ENCODE measurements at places on chromosomes 5 and 9. TPM values are rescaled to one million over a fixed set of nuclear protein-coding genes. Genes with fewer than 3 reads are reported as not detected.

- DNase-seq = peak; percentile 40
These were observed 249.8 kb upstream of the PRDM9 start for GRCh38 chr5:23257656-23258055.

DNA sequence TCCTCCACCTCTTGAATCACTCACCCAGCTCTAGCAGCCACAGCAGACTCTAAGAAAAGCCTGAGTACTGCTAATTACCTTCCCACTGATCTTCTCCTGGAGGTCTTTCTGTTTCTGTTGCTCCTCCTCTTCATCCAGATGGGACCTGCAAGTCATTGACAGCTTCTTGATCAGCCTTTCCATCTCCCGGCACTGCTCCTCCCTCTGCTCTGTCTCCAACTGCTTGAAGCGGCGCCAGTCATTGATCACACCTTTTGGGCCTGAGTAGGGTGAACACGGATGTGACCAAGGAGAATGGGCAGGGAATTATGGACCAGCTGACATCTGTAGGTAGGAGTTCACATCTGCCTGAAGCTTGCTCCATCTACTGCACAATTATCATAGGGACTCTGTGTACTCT lies 5.5 kb downstream of the PDCL start:
- no peak for DNase-seq

DNA sequence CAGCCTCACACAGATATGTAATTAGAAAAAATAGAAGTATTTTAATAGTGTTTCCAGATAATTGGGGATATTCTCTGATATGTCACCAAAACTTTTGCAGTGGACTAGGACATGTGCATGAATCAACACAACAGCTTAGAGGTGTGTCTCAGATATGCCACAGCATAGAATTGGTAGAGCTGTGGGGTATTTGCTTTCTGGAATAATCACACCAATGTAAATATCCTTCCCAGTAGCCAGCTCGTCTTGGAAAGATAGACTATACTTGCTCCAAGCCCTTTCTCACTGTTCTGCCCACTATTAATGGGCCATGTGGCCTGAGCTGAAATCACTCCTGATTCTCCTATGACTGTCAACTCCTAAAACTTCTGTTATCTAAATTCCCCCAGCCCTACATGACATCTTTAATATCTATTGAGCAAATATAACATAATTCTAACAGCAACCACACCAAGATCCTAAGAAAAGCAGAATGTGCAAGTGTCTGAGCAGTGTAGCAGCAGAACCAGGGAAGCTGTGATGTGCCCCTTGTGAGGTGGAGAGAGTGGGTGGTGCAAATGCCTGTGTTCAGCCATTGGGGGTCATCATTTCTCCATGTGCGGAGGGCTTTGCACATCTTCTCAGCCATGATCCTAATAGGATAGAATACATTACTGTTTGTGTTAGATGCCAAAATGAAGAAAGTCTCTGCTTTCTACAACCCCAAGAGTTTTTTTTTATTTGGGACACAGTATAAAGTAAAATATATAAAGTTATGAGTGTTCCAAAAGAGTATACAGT lies 65.0 kb downstream of the MELK start:
- DNase-seq = no peak

DNA sequence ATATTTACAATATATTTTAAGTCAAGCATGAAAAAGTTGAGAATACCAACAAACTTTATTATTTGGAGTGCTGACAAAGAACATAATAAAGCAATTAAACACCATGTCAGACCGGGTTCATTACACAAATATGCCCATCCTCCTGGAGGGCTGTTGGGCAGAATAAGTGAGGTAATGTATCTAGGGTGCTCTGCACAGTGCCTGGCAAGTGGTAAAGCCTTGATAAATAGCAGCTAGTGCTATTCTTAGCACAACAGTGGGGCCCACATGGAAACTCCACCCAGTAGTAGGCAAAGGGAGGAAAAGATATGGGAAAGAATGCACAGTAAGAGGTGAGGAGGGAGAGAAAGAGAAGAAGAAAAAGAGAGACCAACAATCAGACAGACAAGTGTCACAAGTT lies 97.7 kb downstream of the SLC1A3 start:
- DNase-seq = no peak

DNA sequence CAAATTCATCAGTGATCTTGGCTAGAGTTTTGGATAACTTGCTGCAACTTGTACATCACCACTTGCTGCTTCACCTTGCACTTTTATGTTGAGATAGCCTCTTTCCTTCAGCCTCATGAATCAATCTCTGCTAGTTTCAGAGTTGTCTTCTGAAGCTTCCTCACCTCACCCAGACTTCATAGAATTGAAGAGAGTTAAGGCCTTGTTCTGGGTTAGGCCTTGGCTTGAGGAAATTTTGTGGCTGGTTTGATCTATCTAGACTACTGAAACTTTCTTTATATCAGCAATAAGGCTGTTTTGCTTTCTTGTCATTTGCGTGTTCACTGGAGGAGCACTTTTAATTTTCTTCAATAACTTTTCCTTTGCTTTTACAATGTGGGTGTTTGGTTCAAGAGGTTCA lies 12.8 kb downstream of the FER start:
- DNase-seq = no peak

- DNase-seq = no peak
These were observed 126.3 kb upstream of the ASTN2 start for GRCh38 chr9:117541181-117541580.

GRCh38 chr9:115106001-115106400 lies 12.0 kb downstream of the TNC start:
- DNase-seq = no peak

GRCh38 chr9:121720311-121721057 lies 69.0 kb downstream of the DAB2IP start:
- no peak for DNase-seq

GRCh38 chr5:126098330-126099017 lies 324.7 kb upstream of the GRAMD2B start:
- DNase-seq = no peak

- no peak for DNase-seq
These were observed 52.8 kb downstream of the ARHGEF28 start for GRCh38 chr5:73678807-73679206.

DNA sequence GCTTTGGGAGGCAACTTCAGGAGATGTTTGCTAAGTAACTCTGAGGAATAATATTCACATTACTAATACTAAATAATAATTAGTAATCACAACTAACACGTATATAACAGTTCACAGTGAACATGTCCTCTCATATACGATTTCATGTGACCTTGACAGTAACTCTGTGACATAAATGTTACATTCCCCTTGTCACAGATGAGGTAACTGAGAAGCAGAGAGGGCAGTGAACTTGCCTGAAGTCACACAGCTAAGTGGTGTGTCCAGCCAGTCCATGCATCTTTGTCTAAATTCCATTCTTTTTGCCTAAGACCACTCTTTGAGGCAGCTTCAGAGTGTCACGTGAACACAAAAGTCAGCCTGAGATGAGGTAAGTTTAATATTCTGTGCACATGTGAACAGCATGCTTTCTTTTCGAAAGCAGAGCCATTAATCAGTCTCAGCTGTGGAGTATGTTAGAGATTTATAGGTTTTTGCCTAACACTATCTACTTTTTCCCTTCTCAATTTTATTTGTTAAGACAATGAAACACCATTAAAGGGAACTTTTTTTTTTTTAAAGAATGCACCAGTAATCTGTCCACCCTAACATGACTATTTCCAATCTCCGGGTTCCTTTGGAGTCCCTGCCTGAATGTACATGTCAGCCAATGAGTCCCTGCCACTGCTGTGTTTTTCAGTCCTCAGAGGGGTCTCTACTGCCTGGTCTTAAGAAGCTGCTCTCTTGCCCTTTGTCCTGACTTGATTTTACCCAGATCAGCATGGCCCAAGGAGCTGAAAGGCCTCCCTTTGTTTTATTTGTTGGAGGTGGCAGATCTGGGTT lies 43.5 kb downstream of the SH3PXD2B start:
- no peak for DNase-seq

Gene UBLCP1
- 51.5 TPM for total RNA-seq

Gene PPP2R2B
- 9.9 TPM for total RNA-seq

Gene B4GALT1
- 19.8 TPM for total RNA-seq

Gene TPD52L3
- total RNA-seq = not detected

Gene WNK2
- not detected for total RNA-seq

Gene PIP5K1B
- not detected for total RNA-seq

Gene ESM1
- 1.4 TPM for total RNA-seq

Gene BAAT
- not detected for total RNA-seq

Gene FAXDC2
- 1.8 TPM for total RNA-seq

Gene C9orf50
- total RNA-seq = not detected

Gene SLC9A3
- 4.7 TPM for total RNA-seq
